Activated B cell treated with CpG ODN at 0.5 μM for 24 hours (primary cell): ENCODE measurements at places on chromosomes 7 and 10.

DNA sequence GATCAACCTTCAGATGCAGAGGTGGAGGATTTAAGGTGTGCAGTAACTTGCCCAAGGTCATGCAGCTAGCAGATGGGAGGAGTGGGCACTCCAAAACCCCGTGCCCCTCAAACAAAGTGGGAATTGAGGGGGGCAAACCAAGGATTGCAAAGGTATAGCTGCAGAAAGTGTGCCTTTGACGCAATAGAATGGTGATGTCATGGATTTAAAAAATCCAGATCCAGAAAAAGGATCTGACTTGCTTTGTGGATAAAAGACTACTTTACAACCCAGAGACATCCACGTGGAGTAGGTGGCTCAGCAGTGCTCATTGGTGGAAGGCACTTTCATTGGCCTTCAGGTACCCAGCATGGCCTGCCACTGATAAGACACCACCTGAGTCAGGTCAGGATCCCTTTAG, 15.7 kb upstream of the ADRB1 start:
- DNase-seq = no peak

DNA sequence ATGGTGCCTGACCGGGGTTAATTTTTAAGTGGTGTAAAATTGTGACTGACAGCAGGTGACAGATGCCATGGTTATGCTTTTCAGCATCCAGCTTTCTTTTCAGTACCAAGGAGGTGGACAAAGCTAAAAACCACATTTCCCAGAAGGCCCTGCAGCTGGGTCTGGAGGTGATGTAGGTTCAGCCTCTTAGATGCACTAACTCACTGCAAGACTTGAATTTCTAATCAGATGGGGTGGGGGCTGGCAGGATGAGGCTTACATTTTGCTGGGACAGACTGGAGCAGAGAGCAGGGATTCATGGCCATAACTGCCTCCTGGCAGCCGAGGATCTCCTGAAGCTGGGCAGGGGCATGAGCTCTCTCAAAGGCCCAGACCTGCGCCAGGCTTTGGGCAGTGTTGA, 52.4 kb downstream of the PDIA4 start:
- no peak for DNase-seq

DNA sequence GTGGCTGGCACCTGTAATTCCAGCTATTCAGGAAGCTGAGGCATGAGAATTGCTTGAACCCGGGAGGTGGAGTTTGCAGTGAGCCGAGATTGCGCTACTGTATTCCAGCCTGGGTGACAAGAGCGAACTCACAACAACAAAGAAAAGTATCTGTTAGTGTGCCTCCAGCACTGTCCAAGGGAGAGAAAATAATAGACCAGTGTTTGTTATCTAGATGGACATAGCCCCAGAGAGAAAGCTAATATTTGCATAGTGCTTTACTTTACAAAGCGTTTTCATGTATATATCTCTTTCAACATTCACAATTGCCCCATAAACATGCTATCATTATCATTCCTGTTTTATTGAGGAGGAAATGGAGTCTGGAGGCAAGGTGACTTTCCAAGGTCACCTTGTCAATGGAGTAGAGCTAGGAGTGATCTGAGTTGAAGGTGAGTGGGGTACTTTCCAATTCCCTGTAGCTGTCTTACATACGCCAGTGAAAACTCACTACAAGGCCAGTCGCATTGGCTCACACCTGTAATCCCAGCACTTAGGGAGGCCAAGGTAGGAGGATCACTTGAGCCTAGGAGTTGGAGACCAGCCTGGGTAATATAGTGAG, 49.7 kb upstream of the KIF5B start:
- DNase-seq = no peak

- no peak for DNase-seq
Measured at GRCh38 chr10:121598263-121599249, at the start of gene FGFR2. Gene FGFR2 (minus strand): TSS chr10:121598444. CDS start chr10:121593817, 4,627 bp downstream.

DNA sequence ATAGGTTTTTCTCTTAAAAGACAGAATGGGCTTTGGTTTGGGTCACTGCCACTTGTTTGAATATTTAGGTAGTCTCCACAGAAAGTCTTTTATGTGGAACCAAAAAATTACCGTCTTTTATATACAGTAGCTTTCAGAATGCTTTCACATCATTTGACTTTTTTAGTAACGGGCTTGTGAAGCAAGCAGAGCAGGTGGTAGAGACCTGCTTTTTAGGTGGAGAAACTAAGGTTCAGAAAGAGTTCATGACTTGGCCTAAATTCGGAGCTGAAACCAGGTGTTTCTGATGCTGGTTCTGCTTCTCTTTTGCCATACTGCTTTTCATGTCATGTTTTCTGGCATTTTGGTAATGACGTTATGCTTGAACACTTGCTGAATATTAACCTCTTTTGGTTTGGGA, 36.3 kb downstream of the GARS1 start:
- DNase-seq = no peak

DNA sequence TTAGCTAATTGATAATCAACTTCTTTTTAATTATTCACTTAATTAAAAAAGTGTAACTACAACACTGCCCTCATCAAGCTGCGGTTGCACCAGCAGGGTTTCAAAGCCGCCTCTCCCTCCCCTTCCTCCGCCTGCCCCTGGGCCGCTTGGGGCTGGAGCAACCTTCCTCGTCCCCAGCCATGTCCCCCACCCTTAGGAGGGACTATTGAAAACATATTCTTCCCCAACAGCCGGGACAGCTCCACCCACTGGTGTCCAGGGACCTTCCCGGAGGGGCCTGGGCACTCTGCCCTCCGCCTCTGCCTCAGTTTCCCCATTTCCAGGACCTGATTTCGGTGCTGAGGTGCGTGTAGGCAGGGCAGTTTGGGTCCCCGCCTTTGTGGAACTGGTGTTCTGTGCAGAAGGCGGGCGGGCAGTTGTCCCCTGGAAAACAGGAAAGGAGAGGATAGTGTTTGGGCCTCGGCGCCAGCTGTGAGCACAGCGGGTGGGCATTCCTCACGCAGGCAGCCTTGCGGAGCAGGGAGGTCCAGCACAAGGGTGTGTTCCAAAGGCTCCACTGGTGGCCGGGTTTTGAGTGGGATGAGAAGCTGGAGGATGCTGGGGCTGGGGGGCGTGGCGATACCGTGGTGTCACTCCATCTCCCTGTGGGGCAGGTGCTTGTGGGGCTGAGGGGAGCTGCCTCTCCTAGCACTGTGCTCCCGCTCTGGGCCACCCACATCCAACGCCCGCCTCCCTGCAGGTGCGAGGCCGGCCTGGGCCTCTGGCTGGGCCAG, 15.7 kb downstream of the UNCX start:
- DNase-seq = no peak

DNA sequence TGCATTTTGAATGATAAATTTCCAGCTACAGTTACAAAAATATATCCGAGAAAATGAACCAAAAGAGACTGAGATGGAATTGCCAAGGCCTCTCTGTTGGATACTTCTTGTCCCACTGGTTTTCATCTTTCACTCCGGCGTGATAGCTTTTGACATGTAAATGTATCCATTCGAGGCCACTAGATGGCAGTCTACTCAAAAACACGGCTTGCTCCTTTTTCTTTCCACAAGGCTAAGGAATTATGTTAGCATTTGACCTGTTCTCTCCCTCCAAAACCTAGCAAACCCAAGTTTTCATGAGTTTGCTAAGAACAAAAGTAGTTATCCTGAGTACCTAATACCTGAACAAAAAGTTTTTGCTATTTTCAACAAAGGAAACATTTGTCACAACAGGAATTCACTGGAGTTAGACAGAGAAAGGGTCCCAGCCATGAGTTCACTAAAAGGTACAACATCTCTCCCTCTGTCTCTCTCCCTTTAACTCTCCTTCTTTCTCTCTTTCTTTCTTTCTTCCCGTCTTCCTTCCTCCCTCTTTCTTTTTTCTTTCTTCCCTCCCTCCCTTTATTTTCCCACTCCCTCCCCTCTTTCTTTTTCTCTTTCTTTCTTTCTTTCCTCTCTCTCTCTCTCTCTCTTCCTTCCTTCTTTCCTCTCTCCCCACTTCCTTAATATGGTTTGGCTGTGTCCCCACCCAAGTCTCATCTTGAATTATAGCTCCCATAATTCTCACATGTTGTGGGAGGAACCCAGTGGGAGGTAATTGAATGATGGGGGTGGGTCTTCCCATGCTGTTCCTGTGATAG, 207.9 kb upstream of the MYO3A start:
- no peak for DNase-seq

DNA sequence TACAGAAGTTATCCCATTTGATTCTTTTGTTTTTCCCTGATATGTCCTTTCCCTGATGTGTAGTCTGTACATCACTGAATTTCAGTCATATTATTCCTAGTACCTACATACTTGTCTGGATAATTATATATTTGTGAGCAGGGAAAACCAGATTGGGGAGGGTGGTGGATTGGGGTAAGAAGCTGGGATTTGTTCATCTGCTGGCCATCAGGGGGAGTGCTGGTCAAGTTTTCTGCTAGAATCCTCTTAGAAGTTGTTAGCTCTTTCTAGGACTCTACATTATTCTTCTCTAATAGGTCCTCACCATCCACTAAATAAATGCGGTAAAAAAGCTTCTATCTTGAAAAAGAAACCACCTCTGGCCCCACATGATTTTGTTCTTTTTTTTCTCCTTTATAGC, 232.7 kb upstream of the TAC1 start:
- no peak for DNase-seq

DNA sequence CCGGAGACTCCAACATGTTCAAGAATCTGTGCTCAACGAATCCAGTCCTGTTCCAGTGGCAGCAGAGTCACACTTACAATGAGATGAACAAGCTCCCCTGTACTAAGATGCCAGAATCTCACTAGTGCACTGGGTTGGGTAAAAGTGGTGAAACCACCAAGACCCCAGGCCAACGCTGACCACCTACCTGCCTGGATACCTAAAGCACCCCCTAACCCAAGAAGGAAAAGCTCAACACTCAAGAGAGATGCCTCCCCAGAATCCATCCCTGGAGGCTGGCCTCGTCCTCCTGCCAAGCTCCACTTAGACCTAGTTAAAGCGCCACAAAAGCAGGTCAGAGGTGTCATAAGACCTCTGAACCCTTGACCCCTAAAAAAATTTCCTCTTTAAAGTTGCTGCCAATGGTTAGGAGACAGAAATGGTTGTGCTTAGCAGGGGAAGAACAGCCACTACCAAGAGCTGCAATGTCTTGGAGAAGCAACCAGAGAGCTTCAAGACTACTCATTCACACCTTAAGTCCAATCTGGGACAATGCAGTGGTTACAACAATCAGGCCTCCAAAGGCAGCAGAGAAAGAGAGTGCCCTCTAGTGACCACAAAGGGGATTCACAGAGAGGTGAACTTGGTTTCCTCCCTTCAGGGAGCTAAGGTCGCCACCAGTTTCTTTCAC, 94.6 kb upstream of the MACROH2A2 start:
- DNase-seq = no peak

- DNase-seq = no peak
Measured at GRCh38 chr7:8205537-8205936, 56.4 kb downstream of the ICA1 start.

GRCh38 chr7:44977304-44977958, 1.4 kb downstream of the MYO1G start:
- no peak for DNase-seq

DNA sequence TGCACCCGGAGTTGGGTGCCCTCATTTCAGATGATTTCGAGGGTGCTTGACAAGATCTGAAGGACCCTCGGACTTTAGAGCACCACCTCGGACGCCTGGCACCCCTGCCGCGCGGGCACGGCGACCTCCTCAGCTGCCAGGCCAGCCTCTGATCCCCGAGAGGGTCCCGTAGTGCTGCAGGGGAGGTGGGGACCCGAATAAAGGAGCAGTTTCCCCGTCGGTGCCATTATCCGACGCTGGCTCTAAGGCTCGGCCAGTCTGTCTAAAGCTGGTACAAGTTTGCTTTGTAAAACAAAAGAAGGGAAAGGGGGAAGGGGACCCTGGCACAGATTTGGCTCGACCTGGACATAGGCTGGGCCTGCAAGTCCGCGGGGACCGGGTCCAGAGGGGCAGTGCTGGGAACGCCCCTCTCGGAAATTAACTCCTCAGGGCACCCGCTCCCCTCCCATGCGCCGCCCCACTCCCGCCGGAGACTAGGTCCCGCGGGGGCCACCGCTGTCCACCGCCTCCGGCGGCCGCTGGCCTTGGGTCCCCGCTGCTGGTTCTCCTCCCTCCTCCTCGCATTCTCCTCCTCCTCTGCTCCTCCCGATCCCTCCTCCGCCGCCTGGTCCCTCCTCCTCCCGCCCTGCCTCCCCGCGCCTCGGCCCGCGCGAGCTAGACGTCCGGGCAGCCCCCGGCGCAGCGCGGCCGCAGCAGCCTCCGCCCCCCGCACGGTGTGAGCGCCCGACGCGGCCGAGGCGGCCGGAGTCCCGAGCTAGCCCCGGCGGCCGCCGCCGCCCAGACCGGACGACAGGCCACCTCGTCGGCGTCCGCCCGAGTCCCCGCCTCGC, at the start of gene EGFR:
EGFR (plus strand) TSS at position 657 of the 830 bp plus-strand sequence. CDS start 261 bp downstream, outside the sequence.
- no peak for DNase-seq

DNA sequence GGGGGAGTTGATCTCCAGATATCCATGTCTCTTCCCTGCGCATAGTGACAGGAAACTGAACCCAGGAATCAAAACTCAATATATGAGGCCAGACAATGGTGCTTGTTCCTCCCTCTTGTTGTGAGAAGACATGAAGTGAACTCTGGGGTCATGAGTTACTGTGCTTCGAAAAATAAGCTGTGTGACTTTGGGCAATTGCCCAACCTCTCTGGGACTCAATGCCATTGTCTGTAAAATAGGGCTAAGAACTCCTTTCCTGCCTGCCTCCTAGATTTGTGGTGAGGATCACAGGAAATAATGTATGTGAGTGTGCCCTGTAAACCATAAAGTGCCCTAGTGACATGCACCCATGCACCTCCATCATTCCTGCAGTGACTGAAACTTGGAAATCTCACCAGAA, 48.4 kb downstream of the SYPL1 start:
- DNase-seq = no peak

DNA sequence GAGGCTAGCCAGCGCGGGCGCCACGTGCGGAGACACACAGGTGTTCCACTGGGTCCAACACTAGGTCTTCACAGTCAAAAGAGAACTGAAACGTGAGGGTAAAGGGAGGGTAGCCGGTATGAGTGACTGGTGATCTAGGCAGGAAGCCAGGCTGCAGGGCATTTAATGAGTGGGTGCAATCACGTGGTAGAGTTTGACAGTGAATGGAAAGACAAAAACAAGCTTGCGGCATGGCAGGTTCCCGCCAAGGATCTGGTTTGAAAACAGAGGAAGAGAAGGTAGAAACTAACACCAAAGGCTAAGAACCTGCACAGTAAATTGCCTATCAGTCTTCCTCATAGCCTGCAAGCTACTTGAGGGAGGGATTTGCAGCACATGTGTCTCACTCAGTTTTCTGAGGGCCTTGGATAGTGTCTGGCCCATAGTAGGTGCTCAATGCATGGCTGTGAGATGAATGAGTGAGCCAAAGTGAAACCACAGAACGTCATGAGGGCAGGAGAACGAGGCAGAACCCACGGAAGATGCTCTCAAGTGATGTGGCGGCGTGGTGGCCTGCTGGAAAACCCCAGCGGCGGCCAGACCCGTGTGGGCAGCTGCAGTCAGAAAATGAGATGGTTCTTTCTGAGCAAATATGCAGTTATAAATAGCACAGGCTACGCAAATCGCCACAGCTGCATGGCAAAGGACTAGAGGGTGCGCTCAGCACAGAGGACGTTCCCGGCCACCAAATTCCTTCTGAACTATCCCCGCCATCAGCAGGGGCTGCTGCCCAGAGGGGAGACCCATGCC, 183.6 kb upstream of the NFE2L3 start:
- peak; percentile 58 for DNase-seq
